ENCODE measurements at places on chromosomes 5 and 9.

DNA sequence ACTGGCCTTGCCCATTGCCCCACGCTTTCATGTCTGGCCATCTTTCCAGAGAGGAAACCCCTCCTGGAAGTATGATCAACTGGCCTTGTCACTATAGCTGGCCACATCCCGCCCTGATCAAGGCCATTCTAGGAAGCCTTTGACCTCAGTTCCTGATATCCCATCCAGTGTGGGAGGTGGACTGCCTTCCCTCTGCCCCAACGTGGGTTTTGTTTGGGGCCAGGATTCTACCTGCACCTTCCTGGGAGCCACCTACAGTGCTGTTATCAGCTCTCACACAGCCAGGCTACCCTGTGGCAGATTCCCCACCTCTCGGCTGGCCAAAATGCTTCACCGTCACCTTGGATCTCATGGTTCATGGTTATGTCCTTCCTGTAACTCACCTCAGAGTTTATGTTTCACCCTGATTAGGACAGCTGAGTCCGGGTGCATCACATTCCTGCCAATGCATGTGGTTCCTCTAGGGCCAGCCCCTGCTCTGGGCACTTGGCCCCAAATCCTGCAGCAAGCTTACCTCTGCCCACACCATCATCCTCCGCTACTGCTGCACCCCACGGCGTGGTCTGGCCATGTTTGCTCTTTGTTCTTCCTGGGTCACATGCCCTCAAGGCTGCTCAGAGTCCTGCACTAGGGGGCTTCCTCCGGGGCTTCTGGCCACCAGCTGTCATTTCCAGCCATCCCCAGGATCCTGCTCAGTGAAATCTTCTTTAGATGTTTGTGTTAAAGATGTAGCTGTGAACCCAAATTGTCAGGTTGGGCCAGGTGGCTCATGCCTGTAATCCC, 24.2 kb upstream of the S1PR3 start:
- no peak for DNase-seq

DNA sequence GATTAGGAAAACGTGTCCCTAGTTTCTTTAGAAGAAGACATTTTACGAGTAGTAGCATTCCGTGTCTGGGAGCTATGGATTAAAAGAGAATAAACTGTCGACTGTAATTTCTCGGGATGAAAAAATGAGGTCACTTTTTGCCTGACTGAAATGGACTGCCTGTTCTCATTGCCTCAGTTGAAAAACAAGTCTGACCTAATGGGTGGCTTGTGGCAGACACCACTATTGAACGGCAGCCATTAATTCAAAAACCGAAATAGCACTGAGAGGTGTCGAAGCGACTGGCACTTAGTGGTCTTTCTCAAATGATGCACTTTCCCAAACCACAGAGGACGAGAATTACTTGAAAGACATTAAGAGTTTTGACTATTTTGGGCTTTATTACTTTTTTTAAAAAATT, 35.4 kb downstream of the OSTF1 start:
- DNase-seq: no peak

DNA sequence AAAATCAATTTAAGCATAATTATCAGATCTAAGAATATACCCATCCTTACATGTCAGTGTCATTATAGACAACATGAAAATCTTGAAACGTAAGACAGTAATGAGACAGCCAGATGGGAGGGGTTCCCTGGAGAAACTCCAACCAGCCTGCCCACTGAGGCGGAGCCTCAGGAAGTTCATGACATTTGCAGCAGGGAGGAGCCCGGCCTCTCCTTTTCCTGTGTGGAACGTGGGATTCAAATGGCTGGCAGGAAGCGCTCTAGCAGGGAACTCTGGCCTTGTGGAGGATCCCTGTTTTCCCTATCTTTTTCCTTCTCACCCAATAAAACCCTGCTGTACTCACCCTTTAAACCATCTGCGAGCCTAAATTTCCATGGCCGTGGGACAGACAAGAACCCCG, 176.6 kb upstream of the KCNN2 start:
- no peak for DNase-seq

DNA sequence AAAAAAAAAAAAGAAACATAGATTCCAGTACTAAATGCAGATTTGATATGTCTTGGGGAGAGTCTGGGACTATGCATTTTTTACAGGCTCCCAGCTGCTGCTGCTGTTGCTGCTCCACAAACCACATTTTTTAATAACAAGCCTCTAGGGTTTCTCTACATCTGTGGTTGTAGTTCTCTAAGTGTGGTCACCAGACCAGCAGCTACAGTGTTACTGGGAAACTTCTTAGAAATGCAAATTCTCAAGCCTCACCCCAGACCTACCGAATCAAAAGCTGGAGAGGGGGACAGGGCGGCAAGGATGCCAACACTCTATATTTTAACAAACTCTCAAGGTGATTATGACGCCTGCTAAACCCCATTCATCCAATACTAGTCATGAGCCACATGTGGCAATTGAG, 293.4 kb upstream of the PTGER4 start:
- no peak for DNase-seq

DNA sequence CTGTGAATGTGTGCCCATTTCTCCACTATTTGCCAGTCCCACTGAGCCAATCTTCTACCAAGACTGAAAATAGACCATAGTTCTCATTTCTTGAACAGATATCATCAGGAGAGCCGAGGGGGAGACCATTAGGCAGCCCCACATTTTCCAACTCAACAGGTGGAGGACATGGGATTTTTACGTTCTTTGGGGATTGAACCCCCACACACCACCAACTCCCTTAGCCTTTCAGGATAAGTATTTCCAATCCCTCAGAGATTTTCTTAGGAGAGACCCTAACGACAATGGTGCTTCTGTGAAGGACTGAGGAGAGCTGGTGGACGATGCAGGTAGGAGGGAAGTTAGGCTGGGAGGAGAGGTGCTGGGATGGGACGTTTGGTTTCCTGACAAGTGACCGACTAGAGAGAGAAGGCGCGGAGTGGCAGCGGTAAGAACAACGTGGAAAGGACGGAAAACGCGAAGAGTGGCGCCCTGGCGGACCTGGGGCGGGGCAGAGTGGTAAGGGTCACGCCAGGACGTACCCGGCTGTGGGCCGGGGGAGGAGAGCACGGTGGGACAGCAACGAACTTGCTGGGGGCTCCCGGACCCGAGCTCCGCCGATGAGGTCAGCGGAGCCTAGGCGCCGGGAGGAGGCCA, 681 bp upstream of the CHSY3 start:
- no peak for DNase-seq

DNA sequence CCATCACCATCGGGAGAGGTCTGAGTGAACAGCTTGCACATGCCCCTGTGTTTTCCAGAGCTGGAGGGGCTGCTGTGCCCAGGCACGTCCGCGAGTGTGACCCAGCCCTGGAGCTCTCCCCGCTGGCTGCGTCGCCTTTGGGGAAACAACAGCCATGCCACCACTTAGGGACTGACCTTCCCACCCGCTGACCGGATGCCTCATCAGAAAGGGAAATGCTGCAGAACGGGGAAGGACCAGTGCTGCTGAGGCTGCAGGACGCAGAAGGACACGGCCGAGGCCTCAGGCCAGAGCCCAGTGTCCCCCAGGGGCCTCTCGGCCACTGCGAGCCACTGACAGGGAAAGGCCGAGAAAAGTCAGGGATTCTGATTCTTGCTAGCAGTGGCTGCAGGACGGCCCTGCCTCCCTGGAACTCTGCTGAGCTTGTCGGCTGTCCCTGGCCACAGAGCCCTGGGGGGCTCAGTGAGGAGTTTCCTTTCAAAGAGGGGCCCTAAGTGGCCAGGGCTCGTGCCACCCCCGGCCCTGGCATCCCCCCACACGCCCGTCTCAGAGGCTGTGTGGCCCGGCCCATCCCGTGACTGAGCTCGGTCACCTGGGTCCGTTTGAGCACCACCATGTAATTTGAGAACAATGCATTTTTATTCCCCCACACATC, 130.8 kb downstream of the ZNF354C start:
- no peak for DNase-seq

- no peak for DNase-seq
Measured at GRCh38 chr9:121942313-121942712, 150.8 kb downstream of the TTLL11 start.

DNA sequence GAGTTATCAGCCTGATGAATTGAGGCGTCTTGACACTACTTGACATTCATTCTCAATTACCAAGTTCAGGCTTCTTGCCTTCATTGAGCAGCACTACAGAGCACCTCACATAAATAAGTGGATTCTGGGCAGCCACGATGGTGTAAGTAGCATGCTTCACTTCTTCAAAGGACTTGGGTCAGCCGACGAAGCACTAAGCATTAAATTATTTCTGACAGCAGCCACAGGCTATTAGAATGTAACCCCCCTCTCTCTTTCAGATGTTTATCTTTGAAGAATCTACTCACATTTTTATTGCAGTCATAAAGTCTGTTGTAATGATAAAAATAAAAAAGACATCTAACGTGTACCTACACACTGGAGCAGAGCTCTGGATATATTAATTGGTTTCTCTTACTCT, 45.9 kb upstream of the VPS13A start:
- no peak for DNase-seq

- DNase-seq: no peak
Measured at GRCh38 chr5:53426512-53426830, 54.0 kb upstream of the FST start.

DNA sequence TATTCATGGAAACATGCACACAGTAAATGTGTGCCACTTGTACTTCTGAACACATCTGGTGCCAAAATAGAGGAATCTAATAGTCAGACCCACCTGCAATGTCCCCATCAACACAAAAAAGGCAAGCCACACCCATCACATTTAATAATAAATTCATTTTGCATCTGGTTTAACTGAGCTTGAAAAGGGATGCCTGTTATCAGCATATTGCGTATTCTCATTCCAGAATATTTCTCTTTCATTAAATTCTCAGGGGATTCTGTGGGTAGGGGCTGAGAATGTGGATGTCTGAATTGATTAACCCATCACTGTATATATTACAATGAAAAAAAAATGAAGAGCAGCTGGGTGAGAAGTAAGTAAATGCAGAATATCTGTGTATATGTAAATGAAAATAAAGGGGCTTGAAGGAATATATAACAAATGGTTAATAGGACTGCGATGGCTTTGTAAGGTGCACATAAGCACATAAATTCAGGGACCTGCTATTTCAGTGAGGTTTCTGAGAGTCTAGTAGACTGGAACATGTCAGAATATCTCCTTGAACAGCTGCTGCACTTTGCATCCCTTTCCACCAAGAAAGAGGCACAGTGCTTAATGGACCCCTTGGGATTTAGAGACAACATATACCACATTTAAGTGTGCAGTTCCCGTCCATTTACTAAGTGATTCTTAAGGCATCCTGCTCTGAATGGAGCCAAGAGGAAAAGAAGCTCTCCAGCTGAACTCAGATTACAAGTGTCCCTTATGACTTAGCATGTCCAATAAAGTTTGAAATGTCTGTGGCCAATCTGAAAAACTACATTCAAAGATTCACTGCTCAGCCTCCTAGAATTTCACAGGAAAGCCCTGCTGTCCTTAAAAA, 104.1 kb upstream of the NIPBL start:
- DNase-seq: no peak

- no peak for DNase-seq
Measured at GRCh38 chr5:172077664-172078425, 71.4 kb upstream of the FBXW11 start.

DNA sequence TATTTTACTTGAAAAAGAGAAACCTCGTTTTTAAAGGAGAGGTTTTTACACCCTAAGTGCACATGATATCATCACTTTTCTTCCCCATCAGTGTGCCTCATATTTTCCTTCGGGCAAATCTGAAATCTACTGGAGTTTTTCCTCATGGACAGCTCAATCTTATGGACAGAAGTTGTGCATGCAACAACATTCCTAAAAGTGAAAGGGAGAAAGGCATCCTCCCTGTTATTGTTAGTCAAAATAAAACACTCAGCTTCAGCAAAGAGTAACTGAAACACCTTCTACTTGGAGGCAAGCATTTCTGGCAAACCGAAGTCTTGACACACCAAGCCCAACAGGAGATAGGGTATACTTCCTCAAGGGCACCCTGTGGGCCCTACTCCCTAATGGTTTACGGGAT, 217.9 kb downstream of the BNC2 start:
- no peak for DNase-seq

GRCh38 chr9:136741883-136742571, 713 bp downstream of the LCN10 start:
- DNase-seq: no peak

DNA sequence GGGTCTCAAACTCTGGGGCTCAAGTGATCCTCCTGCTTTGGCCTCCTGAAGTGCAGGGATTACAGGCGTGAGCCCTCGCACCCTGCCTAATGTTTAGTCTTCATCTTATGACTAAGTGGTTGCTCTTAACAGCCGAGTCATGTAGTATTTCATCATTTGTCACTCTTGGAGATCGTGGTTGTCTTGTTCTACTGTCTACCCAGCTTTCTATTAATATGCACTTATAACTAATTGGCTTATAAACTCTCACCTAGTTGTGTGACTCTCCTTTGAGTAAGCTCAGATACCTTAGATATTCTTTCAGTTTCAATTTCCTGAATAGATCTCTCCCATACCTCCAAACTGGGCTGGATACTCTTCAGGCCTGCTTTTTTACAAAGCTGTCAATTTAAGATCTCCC, 19.9 kb downstream of the SLC44A1 start:
- no peak for DNase-seq

DNA sequence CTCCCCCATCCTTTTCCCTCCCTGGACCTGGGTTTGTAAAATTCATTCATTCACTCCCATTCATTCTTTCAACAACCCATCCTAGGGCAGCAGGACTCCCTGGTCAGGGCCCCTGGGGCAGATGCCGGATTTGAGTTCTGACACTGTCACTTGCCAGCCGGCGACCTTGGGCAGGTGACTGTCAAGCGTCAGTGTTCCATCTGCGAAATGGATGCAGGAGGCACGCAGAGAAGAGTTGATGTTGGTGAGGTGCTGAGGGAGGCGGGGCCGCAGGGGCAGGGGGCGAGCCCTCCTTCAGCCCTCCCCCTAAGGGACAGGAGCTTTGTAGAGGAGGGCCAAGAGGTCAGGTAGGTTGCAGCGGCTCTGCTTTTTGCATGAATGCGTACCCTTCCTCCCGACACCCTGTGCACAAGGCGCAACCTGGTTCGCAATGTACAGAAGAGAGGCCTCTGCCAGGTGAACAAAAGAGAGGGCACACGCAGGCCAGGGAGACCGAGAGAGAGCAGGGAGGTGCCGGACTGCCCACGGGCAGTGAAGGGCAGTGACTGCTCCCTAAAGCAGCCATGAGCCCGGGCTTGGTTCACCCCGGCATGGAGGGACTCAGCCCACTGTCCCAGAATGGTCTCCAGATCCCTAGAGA, 128.1 kb downstream of the BARX1 start:
- DNase-seq: no peak

Data from ureter (tissue), 1 donor.